ENCODE measurements at places on chromosomes 16 and 17. TPM values are rescaled to one million over a fixed set of nuclear protein-coding genes. Genes with fewer than 3 reads are reported as not detected.

DNA sequence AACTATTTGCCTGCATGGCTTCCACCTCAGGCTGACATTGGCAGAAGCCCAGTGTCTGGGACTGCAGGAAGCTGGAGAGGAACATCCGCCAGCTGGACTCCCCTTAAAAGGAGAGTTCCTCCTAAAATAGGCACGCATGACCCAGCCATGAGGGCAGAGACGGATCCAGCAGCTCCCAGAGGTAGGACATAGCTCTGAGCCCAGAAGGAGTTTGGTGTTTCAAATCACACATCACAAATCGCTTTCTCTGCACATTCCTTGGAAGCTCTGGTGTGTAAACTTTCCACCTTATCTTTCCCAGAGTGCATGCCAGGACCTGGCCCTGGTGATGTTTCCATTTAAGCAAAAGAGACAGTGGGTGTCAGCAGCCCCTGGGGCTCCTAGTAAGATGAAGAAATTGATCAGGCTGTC lies 231.1 kb upstream of the CDH5 start:
- no peaks in the 10 kb centered on the region for H3K4me1 ChIP-seq
- H3K27ac ChIP-seq, result no peak overlapping the region
- H3K36me3 ChIP-seq, result no peaks in the 10 kb centered on the region
- H3K27me3 ChIP-seq, result no peaks in the 10 kb centered on the region
- no peak for DNase-seq
- H3K4me3 ChIP-seq, result no peak overlapping the region

DNA sequence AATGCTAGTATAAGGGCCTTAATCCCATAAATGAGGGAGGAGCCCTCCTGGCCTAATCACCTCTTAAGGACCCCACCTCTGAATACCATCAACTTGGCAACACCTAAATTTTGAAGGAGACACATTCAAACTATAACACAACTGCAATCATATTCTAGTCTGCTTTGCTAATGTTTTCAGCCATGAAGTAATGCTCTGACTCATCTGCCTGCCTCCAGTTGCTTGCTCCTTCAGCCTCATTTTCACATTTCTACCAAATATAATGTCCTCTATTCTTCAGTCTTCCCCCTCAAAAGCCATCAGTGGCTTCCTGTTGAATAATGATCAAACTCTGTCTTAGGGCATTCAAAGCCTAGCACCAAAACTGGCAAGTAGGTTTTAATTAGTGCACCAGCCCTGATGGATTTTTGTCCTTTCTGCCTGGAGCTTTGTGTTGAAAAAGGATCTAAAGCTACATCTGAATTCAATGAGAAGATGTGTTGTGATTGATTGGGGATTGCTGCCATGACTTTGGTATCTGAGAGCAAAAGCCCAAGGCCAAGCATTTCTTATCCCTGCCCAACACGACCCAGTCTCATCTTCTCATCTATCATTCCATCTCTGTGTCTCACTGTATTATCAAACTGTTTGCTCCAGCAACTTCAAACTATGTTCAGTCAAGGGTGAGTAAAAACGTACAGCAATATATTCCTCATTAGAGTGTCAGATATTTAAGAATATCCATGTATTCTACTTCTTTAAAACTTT lies 140.8 kb upstream of the ELAC2 start:
- H3K4me1 ChIP-seq, result no peaks in the 10 kb centered on the region
- no peak overlapping the region for H3K4me3 ChIP-seq
- DNase-seq, result no peak
- H3K36me3 ChIP-seq, result no peaks in the 10 kb centered on the region

DNA sequence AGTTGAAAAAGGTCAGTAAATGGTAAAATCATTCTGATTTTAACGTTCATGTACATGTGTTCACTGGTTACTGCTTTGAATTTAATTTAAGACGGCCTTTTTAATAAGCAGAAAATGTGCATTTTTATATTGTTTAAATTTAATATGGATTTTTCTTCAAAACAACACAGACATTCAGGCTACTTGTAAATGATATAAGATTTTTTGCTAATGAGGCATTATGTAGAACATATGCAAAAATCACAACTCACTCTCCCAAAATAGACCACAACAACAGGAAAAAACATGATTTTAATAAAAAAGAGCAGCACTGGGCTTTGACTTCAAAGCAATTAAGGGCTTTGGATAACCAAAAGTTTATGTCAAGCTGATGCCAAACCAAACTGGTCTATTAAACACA lies 22.3 kb downstream of the RPGRIP1L start:
- no peaks in the 10 kb centered on the region for H3K36me3 ChIP-seq
- H3K27ac ChIP-seq, result no peak overlapping the region
- H3K4me3 ChIP-seq, result no peak overlapping the region
- DNase-seq, result no peak

DNA sequence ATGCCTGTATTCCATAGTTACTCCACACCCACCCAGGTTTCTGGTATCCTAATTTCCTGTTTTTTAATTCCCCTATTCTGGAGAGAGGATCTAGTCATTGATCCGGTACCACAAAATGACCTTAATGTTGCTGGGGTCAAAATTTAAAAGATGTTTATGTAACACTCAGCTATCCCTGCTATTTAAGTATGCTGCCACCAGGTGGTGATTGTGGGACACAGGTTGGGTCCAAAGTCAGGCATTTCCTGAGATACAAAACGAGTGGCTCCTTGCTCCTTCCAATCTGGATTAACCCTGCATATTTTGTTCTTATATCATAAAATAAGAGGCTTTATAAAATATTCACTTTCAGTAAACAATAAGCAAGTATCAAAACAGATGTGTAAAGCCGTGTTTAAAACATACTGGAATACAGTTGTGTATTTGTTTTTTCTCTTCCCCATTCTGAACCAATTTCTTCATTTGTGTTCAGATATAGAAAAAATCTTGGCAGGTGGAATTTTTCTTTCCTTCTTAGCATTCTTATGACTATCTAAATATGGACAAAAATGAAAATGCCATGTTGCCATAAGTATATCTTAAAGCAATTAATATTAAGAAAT lies 16.3 kb downstream of the HS3ST4 start:
- peaks cover 3% of the 10 kb centered on the region for H3K27me3 ChIP-seq
- no peak for DNase-seq
- no peak overlapping the region for H3K27ac ChIP-seq
- no peaks in the 10 kb centered on the region for H3K36me3 ChIP-seq

DNA sequence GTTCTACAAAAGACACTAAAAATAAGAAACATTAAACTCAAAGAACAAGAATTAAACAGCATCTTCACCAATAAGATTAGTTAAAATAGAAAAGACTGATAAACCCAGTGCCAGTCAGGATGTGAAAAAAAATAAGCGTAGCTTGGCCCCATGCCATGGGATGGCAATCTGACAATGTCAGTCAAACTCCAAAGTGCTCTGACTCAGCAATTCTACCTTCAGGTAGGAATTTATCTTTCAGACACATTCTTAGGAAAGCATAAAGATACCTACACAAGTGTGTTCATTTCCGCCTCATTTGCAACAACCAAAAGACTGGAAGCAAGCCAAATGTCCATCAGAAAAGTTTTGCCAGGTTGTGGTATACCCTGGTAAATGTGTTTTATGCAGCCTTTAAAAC lies 9.1 kb upstream of the MPO start:
- DNase-seq, result no peak
- H3K27ac ChIP-seq, result no peak overlapping the region
- peaks cover 27% of the 10 kb centered on the region for H3K27me3 ChIP-seq
- no peaks in the 10 kb centered on the region for H3K4me1 ChIP-seq
- no peak overlapping the region for H3K4me3 ChIP-seq

GRCh38 chr16:89293276-89294143 lies 76.0 kb downstream of the ZNF778 start:
- H3K27me3 ChIP-seq, result no peaks in the 10 kb centered on the region
- peaks cover 41% of the 10 kb centered on the region for H3K36me3 ChIP-seq
- no peak overlapping the region for H3K27ac ChIP-seq
- no peak for DNase-seq
- no peak overlapping the region for H3K4me3 ChIP-seq

- H3K4me3 ChIP-seq, result no peak overlapping the region
- no peaks in the 10 kb centered on the region for H3K27me3 ChIP-seq
- no peak for DNase-seq
- H3K36me3 ChIP-seq, result no peaks in the 10 kb centered on the region
- no peak overlapping the region for H3K27ac ChIP-seq
Observed at GRCh38 chr17:31469959-31470358, 78.5 kb downstream of the RAB11FIP4 start.

DNA sequence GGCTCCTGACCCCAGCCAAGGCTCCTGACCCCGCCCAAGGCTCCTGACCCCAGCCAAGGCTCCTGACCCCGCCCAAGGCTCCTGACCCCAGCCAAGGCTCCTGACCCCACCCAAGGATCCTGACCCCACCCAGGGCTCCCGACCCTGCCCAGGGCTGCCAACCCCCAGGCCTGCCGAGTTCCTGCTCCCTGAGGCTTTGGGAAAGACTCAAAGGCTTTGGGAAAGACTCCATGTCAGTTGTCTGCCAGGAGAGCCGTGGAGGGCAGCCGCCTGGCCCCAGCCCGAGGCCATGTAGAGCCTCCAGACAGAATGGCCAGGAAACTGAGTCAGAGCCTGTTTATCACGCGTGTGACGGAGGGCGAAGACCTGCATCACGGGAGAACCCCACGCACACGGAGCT lies 21.1 kb downstream of the CBFA2T3 start:
- no peaks in the 10 kb centered on the region for H3K36me3 ChIP-seq
- no peak overlapping the region for H3K4me3 ChIP-seq
- no peaks in the 10 kb centered on the region for H3K27me3 ChIP-seq
- DNase-seq, result no peak

ITGAE gene
- total RNA-seq, result 14.2 TPM

TLCD1 gene
- 1.3 TPM for total RNA-seq
